ENCODE measurements at places on chromosomes 6 and 20.

DNA sequence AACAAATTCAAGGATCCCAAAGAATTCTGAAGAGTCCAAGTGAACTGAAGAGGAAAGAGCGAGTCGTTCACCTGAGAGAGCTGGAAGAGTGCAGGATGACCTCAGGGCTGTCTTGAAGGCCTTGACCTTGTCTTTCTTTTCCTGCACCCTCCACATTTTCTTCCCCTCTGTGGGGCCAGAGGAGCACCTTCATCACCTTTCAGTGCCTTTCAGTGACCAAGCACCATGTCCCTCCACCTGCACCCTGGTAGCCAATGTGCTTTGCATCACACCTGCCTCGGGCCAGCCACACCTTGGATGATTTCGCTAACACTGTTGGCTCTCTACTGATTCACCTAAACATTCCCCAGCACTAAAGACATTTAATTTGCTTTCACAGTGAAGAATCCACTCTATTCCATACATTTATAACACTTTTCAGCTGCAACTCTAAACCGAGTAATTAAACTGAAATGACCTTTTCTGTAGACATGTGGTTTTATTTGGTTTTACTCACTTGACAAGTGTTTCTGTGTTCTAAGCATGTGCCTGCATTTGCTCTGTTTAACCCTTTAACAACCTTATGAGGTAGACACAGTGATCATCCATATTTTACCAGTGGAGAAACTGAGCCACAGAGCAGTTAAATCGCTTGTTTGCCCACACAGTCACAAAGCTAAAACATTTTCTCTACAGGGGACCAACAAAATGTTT, 121.3 kb upstream of the CST7 start:
- DNase-seq: no peak

- no peak for DNase-seq
These were observed 305.1 kb upstream of the SASH1 start for GRCh38 chr6:148037496-148037895.

DNA sequence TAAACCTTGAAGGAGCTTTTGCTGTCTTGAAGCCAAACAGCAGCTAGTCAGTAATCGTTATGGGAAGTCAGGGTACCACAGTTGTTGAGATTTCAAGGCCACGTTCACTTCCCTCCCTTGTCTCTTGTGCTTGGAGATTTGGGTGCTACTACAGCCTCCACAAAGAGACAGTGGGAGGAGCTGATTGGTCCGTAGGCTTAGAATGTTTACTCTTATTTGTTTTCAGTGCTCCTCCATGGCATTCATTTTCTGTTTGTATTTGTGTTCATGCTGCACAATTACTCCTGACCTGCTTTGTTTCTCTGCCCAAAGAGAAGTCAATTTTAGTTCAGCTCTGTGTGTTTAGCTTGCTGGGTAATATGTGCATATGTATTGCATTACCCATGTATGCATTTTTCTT, 147.7 kb downstream of the PRL start:
- no peak for DNase-seq

DNA sequence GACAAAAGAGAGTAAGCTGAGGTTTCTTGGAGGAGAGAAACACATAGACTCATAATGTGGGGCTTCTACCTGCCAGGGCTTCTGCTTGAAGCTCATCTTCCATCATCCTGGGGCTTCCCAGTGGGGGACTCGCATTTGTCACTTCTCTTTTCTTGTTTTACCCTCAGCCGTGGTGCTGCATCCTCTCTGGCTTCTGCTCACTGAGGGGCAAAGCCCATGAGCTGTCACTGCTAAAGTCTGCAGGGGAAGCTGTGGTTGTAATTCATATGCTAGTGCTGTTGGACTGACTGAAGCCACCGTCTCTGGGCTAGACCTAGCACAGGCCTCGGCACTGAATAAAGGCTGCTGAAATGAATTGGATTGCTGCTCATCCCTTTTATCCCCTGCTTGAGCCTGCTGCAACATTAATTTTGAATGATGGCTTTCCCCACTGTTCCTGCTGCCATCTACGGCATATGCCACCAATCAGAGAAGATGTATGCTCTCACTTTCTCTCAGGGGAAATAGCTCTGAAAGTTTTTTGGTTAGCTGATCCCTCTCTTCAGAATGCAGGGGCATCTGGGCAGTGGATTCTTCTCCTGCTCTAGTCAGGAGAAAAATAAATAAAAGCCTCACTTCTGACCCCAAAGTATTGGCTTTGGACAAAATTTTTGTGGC, 568.4 kb upstream of the MAP3K7 start:
- DNase-seq: no peak

DNA sequence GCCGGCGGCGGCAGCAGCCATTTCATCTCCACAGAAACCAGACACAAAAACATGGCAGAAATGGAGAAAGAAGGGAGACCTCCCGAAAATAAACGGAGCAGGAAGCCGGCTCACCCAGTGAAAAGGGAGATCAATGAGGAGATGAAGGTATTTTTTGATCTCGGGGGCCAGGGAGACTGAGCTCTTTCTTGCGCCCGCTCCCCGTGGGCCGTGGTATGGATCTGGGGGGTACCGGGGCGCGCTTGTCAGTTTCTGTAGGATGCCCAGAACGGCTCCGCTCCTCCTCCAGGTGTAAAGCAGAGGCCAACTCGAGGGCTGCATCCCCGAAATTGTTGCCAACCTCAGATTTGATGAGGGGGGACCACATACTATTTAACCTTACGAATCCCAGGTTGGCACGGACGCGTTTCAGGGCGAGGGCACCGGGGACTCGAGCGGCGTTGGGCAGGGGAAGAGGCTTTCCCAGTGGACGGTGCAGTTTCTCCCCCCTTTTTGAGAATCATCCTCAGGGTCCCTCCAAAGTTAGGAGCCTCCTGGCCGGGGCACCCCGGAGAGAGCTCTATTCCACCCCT, 735 bp downstream of the SOBP start:
- no peak for DNase-seq

- no peak for DNase-seq
These were observed 9.2 kb downstream of the ZHX3 start for GRCh38 chr20:41308290-41308711.

DNA sequence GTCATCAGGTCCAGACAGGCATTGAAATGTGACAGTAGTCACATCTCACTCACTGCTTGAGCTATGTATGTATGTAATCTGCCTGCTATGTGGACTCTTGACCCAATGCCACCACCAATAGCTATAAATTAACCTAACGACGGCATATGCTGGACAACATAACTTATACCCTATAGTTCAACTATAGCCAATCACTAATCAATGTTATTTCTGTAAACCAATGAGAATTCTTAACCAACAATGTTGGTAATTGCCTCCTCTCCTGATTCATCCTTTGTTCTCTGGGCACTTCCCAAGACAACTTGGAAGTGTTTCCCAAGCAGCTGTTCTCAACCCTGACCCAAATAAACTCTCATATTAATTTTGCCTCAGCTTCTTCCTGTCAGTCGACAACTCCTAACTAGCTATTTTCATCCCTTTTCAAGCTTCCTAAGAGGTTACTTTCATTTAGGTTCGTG, 24.1 kb upstream of the SERPINB1 start:
- no peak for DNase-seq

DNA sequence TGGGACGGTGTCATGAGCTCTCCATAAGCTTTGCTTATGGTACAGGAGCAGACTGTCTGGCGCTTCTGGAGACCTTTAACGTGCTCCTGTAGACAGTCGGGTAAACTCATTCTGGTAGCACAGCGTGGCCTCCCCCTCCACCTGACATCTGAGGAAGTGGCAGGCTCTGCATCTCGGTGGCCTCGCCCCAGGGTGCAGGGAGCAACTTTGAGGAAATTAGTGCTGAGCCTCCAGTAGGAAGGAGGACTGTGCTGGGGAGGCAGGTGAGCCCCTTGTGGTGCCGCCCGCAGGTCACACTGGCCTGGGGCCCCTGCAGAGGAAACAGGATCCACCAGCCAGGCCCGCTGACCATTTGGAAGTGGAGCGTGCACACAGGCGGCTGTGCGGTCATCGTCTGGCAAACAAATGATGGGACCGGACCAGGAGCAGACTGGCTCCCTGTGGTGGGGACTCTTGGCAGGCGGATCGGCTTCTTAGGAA, 57.9 kb downstream of the SYNJ2 start:
- DNase-seq: no peak
